Gastroesophageal sphincter (tissue), 4 donors: ENCODE measurements at places on chromosomes 4 and X. TPM values are rescaled to one million over a fixed set of nuclear protein-coding genes. Genes with fewer than 3 reads are reported as not detected.

Gene TMPRSS11D
- total RNA-seq, result 0.54 TPM

DNA sequence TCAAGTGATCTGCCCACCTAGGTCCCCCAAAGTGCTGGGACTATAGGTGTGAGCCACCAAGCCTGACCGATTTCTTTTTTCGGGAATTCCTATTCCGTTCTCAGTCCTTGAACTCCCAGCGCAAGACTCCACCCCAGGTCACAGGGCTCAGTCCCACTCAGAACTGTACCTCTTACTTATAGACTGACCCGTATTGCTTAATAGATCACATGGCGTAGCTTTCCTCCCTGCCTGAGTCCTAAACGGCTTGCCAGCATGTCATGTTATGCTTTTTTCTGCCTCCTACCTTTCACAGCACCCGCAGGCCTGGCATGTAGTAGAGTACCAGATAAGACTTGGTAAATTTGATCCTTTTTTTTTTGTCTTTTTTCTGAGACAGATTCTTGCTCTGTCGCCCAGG is 22.4 kb downstream of the SAT1 start:
- ATAC-seq, result no peak

- no peak for ATAC-seq
These were observed 28.3 kb upstream of the PLCXD1 start for GRCh38 chrX:252957-253291.

DNA sequence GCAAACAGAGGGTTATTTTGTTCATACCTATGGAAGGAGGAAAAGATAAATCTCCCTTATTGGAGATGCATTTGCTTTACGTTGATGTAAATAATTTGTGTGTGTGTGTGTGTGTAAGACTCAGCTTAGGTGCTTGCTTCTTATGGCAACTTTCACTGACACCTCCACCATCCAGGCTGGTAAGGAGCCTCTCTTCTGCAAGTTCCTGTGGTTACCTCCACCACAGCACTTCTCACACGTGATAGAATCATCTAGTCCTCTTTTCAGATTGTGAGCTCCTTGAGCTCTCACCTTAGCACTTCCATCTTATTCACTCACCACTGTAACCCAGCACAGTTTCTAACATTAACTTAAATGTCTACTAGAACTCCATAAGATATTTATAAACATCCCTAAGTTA is 553.7 kb downstream of the FGF13 start:
- ATAC-seq, result no peak

GRCh38 chr4:116070283-116070682 is 956.9 kb upstream of the NDST4 start:
- ATAC-seq, result no peak

Gene GABRA4
- total RNA-seq, result 1.3 TPM

- ATAC-seq, result no peak
These were observed 1389.5 kb downstream of the FAM133A start for GRCh38 chrX:95063554-95063953.

Gene PRR32
- total RNA-seq, result not detected

Gene TMEM35A
- 14.8 TPM for total RNA-seq

GRCh38 chr4:11438647-11439046 is 10.0 kb upstream of the HS3ST1 start:
- no peak for ATAC-seq

DNA sequence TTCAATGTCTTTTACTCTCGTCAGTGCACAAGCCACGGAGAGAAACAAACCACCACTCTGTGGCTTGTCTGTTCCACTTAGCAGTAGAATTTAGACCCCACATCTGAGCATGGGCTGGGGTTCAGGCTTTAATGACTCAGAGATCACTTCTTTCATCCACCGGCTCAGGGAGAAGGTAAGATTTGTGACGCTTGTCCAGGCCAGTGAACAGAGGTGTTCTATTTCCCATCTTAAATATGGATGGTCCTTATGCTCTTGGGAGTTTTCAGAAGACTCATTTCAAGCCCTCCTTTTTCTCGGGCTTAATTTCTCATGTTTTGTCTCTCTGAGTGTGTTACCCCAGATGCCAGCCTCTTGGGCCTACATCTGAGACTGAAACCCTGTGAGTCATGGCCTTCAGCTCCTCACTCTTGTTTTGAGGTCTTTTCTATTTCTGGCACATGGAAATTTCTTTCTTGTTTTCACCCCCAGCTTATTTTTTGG is 127.4 kb upstream of the SFRP2 start:
- ATAC-seq, result no peak

- no peak for ATAC-seq
These were observed 37.2 kb upstream of the USP9X start for GRCh38 chrX:41047878-41048534.

Gene SMIM43
- total RNA-seq, result 0.39 TPM

GRCh38 chr4:40180356-40180755 is 16.5 kb upstream of the RHOH start:
- ATAC-seq, result peak; percentile 41

Gene XKRX
- total RNA-seq, result 0.16 TPM

Gene DGKQ
- 8.6 TPM for total RNA-seq

DNA sequence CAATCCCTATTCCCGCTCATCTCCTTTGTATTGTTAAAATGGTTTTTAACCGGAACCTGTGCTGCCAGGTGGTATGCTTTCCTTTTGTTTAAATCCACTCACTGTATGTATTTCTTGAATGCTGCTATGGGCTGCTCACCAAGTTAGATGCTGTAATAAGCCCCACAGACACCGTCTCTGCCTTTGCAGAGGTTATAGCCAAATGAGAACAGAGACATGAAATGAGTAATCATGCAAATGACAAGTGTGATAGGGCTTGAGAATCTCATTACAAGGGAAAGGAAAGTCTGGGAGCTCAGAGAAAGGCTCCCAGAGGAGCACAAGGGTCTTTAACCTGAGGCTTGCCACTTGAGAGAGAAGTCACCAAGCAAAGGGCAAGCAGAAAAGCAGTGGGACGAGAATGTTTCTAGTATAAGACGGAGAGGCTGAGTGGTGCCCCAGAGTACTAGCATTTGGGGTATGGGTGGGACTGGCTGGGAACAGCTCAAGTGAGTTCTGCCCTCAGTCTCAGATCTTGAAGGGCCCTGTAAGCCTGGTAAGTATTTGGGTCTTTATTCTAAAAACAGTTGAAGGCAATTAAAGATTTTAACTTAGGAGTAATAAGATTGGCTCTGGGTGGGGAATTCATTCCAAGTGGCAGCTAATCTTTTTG is 110.8 kb upstream of the H2AZ1 start:
- ATAC-seq, result no peak

GRCh38 chr4:183918696-183919095 is 13.6 kb downstream of the STOX2 start:
- ATAC-seq, result no peak

Gene SSX3
- total RNA-seq, result not detected

DNA sequence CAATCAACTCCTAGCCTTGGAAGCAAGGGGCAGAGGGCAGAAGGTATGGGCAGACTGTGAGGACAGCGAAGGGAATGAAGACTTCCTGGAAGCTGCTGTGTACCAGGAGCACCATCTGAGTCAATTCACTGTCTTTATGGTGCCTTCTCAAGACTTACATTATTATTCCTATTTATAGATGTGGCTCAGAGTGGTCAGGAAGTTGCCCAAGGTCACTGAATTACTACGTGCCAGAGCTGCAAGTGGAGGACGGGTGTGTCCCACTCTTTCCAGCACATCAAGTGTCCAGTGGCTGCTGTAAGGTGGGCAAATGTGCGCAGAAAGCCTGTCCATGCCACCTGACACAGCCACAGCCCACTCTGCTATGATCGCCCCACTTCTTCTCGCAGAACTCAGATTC is 32.0 kb downstream of the SMPX start:
- no peak for ATAC-seq

Gene CENPVL2
- total RNA-seq, result not detected

GRCh38 chrX:115576676-115577075 is 15.7 kb downstream of the PLS3 start:
- no peak for ATAC-seq

DNA sequence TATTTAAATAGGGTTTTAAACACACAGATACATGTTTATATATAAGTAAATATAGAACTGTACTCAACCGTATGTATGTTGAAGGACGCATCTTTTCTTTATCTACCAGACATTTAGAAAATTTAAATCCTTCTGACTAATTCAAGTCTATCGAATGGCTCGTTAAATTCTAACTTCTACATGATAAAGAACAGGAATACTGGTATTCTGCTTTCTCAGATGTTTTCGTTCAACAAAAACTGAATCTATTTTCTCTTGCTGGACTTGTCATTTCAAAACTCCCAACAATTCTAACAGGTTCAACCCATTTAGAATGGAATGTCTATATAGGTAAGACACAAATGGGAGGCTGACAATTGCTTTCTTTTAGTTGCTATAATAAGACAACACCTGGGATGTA is 978.3 kb upstream of the ADGRL3 start:
- ATAC-seq, result no peak

- no peak for ATAC-seq
These were observed 54.7 kb downstream of the SMARCAD1 start for GRCh38 chr4:94262163-94263016.

- ATAC-seq, result no peak
These were observed 5.9 kb upstream of the SEPTIN6 start for GRCh38 chrX:119698845-119699244.

DNA sequence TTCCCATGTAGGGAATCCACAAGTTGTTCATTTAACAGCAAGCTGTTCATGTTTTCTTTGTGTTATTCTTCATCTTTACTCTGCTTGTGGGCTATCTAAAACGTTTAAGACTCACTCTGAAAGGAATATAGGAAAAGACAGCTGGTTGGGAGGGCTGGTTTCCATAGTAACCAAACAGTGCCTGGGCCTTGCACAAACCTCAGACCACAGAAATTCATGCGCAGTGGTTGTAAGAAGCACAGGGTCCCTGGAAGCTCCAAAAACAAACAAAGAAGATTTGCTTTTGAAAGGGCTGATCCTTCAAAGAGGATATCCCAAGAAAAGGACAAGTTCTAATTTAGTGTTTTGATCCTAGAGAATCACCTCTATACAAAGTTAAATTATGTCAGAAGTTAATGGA is 7.8 kb downstream of the SERTM2 start:
- no peak for ATAC-seq

DNA sequence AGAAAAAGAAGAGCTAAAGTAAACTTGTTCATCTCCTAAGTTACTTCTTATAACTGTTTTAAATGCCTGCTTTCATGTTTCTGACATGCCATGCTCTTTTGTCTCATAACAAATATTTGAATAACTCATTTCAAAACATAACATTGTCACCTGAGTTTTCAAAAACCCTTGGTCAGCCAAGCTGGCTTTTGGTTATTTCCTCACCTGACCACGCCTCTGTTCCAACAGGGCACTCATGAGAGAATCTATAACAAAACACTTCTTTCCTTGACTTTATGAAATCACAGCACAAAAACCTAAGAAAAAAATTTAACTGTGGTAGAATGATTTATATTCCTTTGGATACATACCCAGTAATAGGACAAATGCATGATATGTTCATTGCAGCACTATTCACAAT is 172.9 kb upstream of the GALNT7 start:
- ATAC-seq, result no peak

- no peak for ATAC-seq
These were observed 904.1 kb upstream of the EPHA5 start for GRCh38 chr4:66574145-66574978.

Gene SPANXD
- not detected for total RNA-seq

Gene TAF7L
- total RNA-seq, result not detected

- no peak for ATAC-seq
These were observed 40.9 kb upstream of the MAP3K15 start for GRCh38 chrX:19556202-19556601.
